Colonic mucosa (tissue), 4 donors: ENCODE measurements at places on chromosomes 5 and 9. TPM values are rescaled to one million over a fixed set of nuclear protein-coding genes. Genes with fewer than 3 reads are reported as not detected.

Gene WDR38
- not detected for total RNA-seq

Gene GABRB2
- total RNA-seq, result 4.2 TPM

Gene COL27A1
- 2.9 TPM for total RNA-seq

Gene F2RL1
- 139 TPM for total RNA-seq

Gene RMI1
- 9.6 TPM for total RNA-seq

Gene SPINK4
- total RNA-seq, result 214 TPM

Gene TMEM215
- total RNA-seq, result not detected

Gene ZNF454
- 1.4 TPM for total RNA-seq

Gene LRRC19
- total RNA-seq, result 48.9 TPM

Gene SLC36A2
- total RNA-seq, result not detected

Gene FOXI1
- total RNA-seq, result not detected

Gene DDX4
- total RNA-seq, result not detected

Gene CARD6
- 2.5 TPM for total RNA-seq

Gene EPB41L4A
- 10.1 TPM for total RNA-seq

Gene PTGS1
- total RNA-seq, result 26.7 TPM

Gene SPAAR
- 2.6 TPM for total RNA-seq

Gene PCDHGC4
- total RNA-seq, result 0.64 TPM

Gene LECT2
- not detected for total RNA-seq

Gene ZNF366
- total RNA-seq, result 0.45 TPM

Gene KCNV2
- total RNA-seq, result not detected

Gene FCN2
- not detected for total RNA-seq

Gene SPATA6L
- total RNA-seq, result 6.8 TPM

Gene RARS1
- 61.8 TPM for total RNA-seq

Gene TAF1L
- not detected for total RNA-seq

Gene PDZD2
- total RNA-seq, result 2.3 TPM

Gene SLC4A9
- 0.42 TPM for total RNA-seq

Gene CFAP157
- total RNA-seq, result 0.12 TPM

Gene RNF224
- not detected for total RNA-seq

Gene TEX48
- total RNA-seq, result not detected

Gene MYO10
- 61.9 TPM for total RNA-seq

Gene UGT3A1
- not detected for total RNA-seq
